ENCODE measurements at places on chromosomes 11 and 22. TPM values are rescaled to one million over a fixed set of nuclear protein-coding genes. Genes with fewer than 3 reads are reported as not detected.

DNA sequence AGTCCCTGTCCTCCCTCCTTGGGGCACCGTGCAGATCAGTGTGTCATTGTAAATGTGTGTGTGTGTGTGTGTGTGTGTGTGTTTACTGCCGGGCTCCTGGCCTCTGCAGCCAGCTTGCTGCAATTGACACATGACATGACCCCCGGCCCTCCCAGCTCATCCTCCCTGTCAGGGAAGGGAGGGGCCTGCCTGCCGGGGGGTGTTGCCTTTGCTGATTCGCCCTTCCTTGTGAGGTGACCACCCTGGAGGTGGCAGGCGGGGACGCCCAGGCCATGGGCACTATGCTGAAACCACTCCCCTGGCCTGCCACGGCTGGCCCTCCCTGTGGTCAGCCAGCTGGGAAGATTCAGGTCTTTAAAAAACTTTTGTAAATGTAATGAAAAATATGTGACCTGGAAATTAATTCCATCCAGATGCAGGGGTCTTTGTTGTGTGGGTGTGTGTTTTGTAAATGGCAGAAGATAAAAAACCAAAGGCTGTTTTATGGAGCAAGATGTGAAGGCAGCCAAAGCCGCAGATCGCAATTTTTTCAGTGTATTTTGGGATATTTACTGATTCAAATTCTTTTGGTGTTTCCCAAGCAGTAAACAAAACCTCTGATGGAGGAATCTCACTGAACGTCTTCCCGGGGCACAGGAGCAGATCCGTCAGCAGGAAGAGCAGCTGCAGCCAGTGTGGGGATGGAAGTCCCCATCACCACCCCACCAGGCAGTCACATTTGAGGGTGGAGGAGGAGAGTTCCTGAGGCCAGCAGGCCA lies 23.2 kb downstream of the SHISAL1 start:
- no peak overlapping the region for H3K4me3 ChIP-seq
- DNase-seq, result no peak
- no peak overlapping the region for H3K27ac ChIP-seq
- no peaks in the 10 kb centered on the region for H3K4me1 ChIP-seq
- H3K27me3 ChIP-seq, result peaks cover 19% of the 10 kb centered on the region

GRCh38 chr22:49087198-49087597 lies 740.5 kb downstream of the BRD1 start:
- peaks cover 13% of the 10 kb centered on the region for H3K4me1 ChIP-seq
- no peak overlapping the region for H3K27ac ChIP-seq
- H3K36me3 ChIP-seq, result no peaks in the 10 kb centered on the region
- no peak for DNase-seq
- no peak overlapping the region for H3K4me3 ChIP-seq

The CREB3L1 gene
- 0.79 TPM for total RNA-seq

The ARHGAP32 gene
- 49.5 TPM for total RNA-seq

The APOA4 gene
- total RNA-seq, result 0.34 TPM

- no peak for DNase-seq
- no peaks in the 10 kb centered on the region for H3K36me3 ChIP-seq
- peaks cover 44% of the 10 kb centered on the region for H3K27me3 ChIP-seq
- no peak overlapping the region for H3K4me3 ChIP-seq
- no peak overlapping the region for H3K27ac ChIP-seq
- peaks cover 13% of the 10 kb centered on the region for H3K4me1 ChIP-seq
Measured at GRCh38 chr11:123362941-123363340, 67.1 kb upstream of the GRAMD1B start.

DNA sequence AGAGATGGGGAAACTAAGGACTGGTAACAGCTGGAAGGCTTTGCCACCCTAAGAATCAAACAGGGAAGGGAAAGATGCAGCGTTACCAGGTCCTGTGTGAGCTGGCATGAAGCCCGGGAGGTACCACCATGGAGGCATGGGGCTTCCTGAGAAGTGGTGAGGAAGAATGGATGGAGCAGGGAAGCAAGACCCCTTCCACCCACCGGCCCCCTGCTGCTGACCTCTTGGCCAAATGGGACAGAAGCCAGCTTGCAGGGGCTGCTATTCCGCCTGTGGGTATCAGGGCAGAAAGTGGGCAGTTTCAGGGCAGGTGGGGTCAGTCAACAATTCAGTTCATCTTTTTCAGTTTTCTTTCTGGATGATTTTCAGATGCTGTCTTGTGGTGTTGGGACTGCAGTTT lies 1099.9 kb downstream of the TBC1D22A start:
- no peaks in the 10 kb centered on the region for H3K27me3 ChIP-seq
- H3K4me1 ChIP-seq, result no peaks in the 10 kb centered on the region
- H3K36me3 ChIP-seq, result no peaks in the 10 kb centered on the region
- no peak overlapping the region for H3K27ac ChIP-seq
- H3K4me3 ChIP-seq, result no peak overlapping the region

DNA sequence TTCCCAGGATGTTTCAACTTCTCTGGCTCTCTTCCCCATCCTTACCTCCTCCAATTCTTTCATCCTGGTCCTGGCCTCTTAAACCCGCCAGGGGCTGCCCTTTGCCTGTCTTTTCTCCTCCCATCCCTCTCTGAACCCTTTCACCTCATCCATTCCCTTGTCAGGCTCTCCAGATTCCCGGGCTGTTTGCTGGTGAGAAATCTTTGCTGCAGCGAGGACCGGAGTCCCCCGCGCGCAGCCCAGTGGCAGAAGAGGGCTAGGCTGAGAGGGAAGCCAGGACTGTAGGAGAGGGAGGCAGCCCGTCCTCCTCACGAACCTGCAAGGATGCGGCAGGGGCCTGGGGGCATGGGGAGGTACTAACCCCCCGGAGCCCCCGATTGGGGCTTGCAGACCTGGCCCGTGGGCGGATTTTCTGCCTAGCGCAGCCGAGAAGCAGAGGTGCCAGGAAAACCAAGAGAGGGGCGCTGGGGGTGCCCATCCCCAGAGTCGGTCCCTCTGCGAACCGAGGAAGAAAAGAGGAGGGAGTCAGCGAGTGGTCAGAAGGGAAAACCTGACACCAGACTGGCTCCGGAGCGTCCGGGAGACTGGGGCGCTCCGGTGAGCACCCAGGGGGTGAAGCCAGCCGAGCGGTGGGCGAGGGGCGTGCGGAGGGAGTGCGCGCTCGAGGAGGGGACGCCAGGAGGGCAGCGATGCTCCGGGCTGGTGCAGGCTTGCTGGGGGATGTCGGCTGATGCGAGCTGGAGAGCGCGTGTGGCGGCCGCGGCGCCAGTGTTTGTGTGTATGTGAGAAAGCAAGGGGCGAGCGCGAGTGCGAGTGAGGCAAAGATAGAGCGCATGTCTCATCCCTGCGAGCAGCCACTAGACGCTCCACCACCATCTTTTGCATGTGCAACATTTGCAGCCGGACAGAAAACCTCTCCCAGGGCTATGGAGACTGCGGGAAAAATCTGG lies at the start of gene GRIA4:
Gene GRIA4 (plus strand): TSS at position 242 of the 950 bp plus-strand sequence. CDS start 925 bp downstream, outside the sequence.
- H3K27me3 ChIP-seq, result peaks cover 28% of the 10 kb centered on the region
- peak within 1 kb of the TSS; percentile 50 for H3K4me3 ChIP-seq
- H3K4me1 ChIP-seq, result peaks cover 17% of the 10 kb centered on the region
- H3K36me3 ChIP-seq, result no peaks in the 10 kb centered on the region
- H3K27ac ChIP-seq, result no peak within 1 kb of the TSS
- peak; percentile 58 for DNase-seq

GRCh38 chr22:39908737-39909136 lies 7.9 kb downstream of the GRAP2 start:
- no peak overlapping the region for H3K27ac ChIP-seq
- H3K4me1 ChIP-seq, result no peaks in the 10 kb centered on the region
- H3K4me3 ChIP-seq, result no peak overlapping the region
- peaks cover 13% of the 10 kb centered on the region for H3K27me3 ChIP-seq
- H3K36me3 ChIP-seq, result no peaks in the 10 kb centered on the region

The OR4D5 gene
- not detected for total RNA-seq

The PNPLA3 gene
- total RNA-seq, result 23.7 TPM

DNA sequence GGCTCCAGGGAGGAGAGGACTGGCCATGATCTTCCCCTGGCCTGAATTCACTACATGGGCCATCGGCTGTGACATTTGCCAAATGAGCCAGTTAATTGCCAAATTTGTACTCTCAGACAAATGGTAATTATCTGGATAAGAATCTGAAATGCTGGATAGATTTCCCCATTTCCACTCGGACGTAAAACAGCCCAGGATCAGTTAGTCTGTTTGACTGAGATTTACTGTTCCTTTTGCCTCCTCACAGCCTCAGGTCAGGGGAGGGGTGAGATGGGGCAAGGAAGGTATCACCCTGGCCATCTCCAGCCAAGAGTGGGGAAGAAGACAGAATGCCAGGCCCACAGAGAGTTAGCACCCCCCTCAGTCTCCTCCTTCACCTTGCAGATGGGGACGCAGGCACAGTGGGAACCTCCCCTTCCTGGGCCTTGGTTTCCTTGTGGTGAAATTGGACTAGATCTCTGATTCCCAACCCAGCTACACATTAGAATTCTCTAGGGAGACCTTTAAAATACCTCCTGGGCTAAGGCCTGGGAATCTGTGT lies 5.2 kb downstream of the TRIM29 start:
- peaks cover 49% of the 10 kb centered on the region for H3K4me1 ChIP-seq
- H3K4me3 ChIP-seq, result peak overlapping the region; percentile 65
- H3K27me3 ChIP-seq, result no peaks in the 10 kb centered on the region

- H3K27me3 ChIP-seq, result no peaks in the 10 kb centered on the region
- DNase-seq, result no peak
- no peak overlapping the region for H3K27ac ChIP-seq
Measured at GRCh38 chr11:60844870-60845221, 2.9 kb downstream of the CCDC86 start.

The MN1 gene
- 1.7 TPM for total RNA-seq

GRCh38 chr22:48357196-48357595 lies 1470.5 kb downstream of the BRD1 start:
- no peaks in the 10 kb centered on the region for H3K36me3 ChIP-seq
- no peak overlapping the region for H3K4me3 ChIP-seq
- peaks cover 29% of the 10 kb centered on the region for H3K27me3 ChIP-seq
- no peak overlapping the region for H3K27ac ChIP-seq

- H3K27me3 ChIP-seq, result no peaks in the 10 kb centered on the region
- H3K4me1 ChIP-seq, result peaks cover 75% of the 10 kb centered on the region
- peak overlapping the region; percentile 100 for H3K27ac ChIP-seq
Measured at GRCh38 chr11:62882788-62883501, 2.2 kb downstream of the SLC3A2 start.

DNA sequence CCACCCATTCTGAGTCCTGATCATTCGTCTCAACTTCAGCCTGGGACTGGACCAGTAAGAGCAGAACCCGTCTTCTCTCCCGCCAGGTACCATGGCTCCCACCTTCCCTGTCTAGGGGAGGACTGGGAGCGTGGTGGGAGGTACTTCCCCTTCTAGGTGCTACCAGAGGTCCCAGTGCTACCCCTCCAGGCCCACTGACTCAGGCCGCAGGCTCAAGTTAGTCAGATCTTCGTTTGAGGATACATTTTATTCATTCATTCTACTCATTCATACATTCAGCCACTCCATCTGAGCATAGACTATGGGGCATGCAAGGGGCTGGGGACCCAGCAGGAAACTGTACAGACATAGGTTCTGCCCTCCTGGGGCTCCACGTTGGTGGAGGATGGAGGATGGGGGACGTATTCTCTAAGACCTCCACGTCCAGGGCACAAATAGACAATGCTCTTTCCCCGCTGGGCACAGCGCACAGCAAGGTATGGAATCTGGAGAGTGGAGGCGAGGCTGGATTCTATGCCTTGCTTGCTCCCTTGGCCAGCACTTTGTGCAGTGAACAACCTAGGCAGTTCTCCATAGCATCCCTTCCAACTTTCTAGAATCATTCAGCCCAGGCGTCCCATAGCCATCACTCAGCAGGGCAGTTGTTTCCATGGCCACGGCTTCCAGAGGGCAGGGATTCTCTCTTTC lies 1.0 kb upstream of the RAB3IL1 start:
- peak overlapping the region; percentile 82 for H3K27ac ChIP-seq
- H3K4me1 ChIP-seq, result peaks cover 56% of the 10 kb centered on the region
- DNase-seq, result peak; percentile 76

The MLC1 gene
- total RNA-seq, result 0.81 TPM

GRCh38 chr22:36252754-36253522 lies at the start of gene APOL1:
APOL1 (plus strand) TSS chr22:36253133; CDS start chr22:36254956, 1,823 bp downstream.
- H3K4me1 ChIP-seq, result peaks cover 30% of the 10 kb centered on the region
- DNase-seq, result no peak
- peak within 1 kb of the TSS; percentile 62 for H3K27ac ChIP-seq
- H3K27me3 ChIP-seq, result no peaks in the 10 kb centered on the region
- H3K36me3 ChIP-seq, result no peaks in the 10 kb centered on the region

DNA sequence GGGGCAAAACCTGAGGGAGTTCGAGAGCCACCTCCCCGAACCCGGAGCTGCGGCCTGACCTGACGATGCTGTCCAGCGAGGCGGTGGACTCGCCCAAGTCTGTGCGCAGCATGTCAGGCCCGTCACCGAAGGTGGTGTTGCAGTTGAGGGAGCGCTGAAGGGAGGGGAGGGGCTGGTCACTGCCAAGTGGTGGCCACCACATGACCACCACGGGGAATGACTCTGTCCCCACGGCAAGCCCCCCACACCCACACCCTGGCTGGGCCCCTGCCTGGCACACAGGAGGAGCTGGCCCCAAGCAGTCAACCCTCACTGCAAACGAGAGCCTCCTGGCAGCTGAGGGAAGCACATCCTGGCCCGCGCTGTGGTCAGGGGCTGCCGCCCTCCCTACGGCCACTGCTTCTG lies 30.8 kb downstream of the TRMU start:
- H3K27ac ChIP-seq, result no peak overlapping the region
- H3K4me3 ChIP-seq, result no peak overlapping the region
- peaks cover 3% of the 10 kb centered on the region for H3K27me3 ChIP-seq

DNA sequence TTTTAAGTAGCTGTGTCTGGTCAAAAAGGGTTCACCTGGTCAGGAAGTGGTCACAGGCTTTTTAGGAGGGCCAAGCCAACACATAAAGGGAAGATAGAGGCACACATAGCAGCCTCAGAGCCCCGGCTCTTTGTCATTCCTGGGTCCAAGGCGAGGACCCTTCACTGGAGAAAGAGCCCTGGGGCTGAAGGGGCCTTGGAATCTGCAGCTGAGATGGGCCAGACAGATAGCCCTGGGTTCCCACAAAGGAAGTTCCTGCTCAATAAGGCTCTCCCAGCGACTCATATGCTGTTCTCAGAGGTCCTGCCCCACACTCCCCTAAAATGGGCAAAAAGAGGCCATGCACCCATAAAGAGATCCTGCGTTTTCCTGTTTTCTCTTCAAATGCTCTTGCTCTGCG lies 77.7 kb downstream of the LINC01488 start:
- no peaks in the 10 kb centered on the region for H3K27me3 ChIP-seq
- peak; percentile 36 for DNase-seq
- no peak overlapping the region for H3K27ac ChIP-seq
- H3K36me3 ChIP-seq, result no peaks in the 10 kb centered on the region
- no peak overlapping the region for H3K4me3 ChIP-seq
- no peaks in the 10 kb centered on the region for H3K4me1 ChIP-seq

The CLDN5 gene
- 22.1 TPM for total RNA-seq

The NOL12 gene
- 44.2 TPM for total RNA-seq

- H3K27me3 ChIP-seq, result no peaks in the 10 kb centered on the region
- no peaks in the 10 kb centered on the region for H3K36me3 ChIP-seq
- DNase-seq, result no peak
Measured at GRCh38 chr11:113436672-113437252, 38.4 kb downstream of the DRD2 start.

Data from suprapubic skin (tissue), 4 donors.